Breast epithelium (tissue), 4 donors: ENCODE measurements at places on chromosomes 11 and 22. TPM values are rescaled to one million over a fixed set of nuclear protein-coding genes. Genes with fewer than 3 reads are reported as not detected.

- no peak for DNase-seq
Measured at GRCh38 chr11:16596231-16596630, 142.2 kb upstream of the C11orf58 start.

GRCh38 chr11:126257764-126258163 lies 10.9 kb downstream of the SRPRA start:
- no peak for DNase-seq

DNA sequence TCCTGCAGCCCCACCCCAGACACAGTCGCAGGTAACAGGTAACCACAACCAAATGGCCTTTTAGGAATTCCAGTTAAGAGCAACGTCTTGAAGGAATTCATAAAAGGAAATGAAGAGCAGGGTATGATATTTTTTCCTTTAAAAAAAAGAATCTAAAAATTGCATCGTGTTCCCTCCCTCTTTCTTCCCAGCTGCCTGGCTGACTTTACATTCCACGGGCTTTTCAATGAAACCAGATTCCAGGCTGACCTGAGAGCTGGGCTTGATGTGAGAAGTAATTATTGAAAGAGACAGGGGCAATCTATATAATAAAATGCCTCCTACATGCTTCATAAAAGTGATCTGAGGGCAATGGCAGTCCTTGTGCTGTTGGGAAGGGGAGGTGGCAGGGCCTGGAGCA lies 57.3 kb upstream of the EIF3D start:
- DNase-seq = no peak

DNA sequence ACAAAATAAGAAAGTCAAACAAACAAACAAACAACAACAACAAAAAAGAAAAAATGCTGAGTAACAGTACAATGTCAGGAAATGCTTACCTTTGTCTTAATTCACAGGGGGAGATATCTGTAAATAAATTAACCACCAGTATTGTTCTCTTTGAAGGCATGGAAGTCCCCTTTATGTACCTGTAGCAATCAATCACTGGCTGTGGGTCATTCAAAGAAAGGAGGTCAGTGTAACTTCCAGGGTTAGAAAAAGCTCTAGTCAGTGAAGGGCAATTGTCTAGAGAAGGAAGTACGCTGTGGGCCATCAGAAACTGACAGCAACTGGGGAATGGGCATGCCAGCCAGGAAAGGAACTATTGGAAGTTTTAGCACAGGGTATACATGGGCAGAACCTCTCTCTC lies 121.5 kb upstream of the LUZP2 start:
- DNase-seq = no peak

Gene GGTLC3
- total RNA-seq = not detected

GRCh38 chr11:82733444-82734119 lies at the start of gene FAM181B:
FAM181B (minus strand) TSS chr11:82733864; CDS start chr11:82733729, 135 bp downstream.
- DNase-seq = no peak

Gene TMEM151A
- 0.33 TPM for total RNA-seq

GRCh38 chr22:49269371-49269770 lies 558.3 kb downstream of the BRD1 start:
- no peak for DNase-seq

Gene TESMIN
- total RNA-seq = 6.9 TPM

DNA sequence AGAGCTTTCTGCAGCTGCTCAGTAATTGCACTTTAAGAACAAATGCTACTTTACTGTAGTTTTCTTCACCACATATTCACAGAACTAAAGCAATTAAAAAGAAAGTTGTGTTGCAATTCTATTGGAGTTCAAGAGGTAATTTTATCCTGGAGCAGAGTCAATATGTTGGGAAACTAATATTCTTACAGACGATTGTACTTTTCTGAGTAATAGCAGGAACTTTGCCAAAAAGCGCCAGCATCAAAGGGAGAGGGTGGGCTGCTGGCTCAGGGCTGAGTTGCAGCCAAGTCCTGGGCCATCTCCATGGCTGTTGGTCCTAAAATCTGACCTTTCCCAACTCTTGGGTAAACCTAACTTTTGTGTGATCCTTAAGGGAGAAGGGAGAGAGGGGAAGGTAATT lies 73.6 kb upstream of the MYO18B start:
- no peak for DNase-seq

Gene CYP2D6
- total RNA-seq = 2.0 TPM

- DNase-seq = no peak
Measured at GRCh38 chr11:99513368-99513767, 492.6 kb downstream of the CNTN5 start.

GRCh38 chr22:38754751-38755154 lies 1.0 kb downstream of the SUN2 start:
- no peak for DNase-seq

GRCh38 chr11:6201481-6201880 lies 2.5 kb downstream of the OR52W1 start:
- no peak for DNase-seq

Gene IFITM10
- total RNA-seq = 1.4 TPM

- DNase-seq = no peak
Measured at GRCh38 chr11:97856666-97857065, 1164.1 kb upstream of the CNTN5 start.

- DNase-seq = no peak
Measured at GRCh38 chr11:57397394-57397990, 7.0 kb upstream of the PRG2 start.

- no peak for DNase-seq
Measured at GRCh38 chr11:119284344-119285157, 32.4 kb downstream of the MCAM start.

DNA sequence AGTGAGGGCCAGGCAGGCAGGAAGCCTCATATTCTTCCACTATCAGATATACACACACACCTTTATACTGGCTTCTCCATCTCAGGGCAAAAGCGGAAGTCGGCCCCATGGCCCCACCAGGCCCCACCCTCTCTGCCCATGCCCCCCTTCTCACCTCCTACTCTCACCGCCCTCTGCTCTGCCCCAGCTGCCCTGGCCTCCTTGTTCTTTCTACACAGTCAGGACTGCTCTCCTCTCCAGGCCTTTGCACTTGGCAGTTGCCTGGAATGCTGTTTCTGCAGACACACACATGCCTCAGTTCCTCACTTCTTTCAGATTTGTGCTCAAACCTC lies 25.3 kb downstream of the OTOG start:
- DNase-seq = no peak

- no peak for DNase-seq
Measured at GRCh38 chr11:73028611-73029010, 113.5 kb downstream of the FCHSD2 start.

DNA sequence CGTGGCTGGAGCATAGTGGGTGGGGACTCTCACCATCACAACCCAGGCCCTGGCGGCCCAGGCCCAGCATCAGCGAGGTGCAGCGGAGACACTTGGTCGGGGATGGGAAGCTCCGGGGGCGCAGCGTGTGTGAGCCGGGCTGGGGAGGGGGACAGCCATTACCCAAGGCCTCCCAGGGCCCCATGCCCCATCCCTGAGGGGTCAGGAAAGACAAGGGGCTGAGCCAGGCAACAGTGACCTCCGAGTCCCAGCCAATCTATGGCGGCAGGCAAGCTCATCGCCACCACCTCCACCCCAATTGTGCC lies 11.3 kb downstream of the CDC42BPG start:
- DNase-seq = no peak

Gene FGF19
- not detected for total RNA-seq

Gene USH1C
- not detected for total RNA-seq

DNA sequence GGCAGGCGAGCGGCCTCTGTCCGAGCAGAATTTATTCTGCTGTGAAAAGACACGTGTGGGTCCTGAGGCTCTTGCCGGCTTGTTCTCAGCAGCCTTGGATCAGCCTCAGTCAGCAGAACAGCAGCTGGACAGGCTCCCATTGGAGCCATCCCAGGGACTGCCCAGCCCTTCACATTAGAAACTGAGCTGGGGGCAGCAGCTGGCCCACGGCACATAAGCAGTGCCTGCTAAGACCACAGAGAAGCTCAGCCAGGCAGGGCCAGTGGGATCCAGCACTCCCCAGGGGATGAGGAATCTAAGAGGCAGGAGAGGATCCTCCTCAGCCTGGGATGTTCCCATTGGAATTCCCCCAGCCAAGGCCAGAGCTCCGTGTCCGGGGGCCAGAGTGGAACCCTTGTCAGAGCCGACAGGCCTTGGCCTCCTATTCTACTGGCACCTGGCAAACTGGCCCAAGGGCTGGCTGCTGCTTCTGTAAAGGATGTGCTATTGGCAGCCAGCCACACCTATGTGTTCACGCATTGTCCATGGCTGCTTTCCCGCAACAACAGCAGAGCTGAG lies 18.2 kb downstream of the RTN4R start:
- peak; percentile 33 for DNase-seq

DNA sequence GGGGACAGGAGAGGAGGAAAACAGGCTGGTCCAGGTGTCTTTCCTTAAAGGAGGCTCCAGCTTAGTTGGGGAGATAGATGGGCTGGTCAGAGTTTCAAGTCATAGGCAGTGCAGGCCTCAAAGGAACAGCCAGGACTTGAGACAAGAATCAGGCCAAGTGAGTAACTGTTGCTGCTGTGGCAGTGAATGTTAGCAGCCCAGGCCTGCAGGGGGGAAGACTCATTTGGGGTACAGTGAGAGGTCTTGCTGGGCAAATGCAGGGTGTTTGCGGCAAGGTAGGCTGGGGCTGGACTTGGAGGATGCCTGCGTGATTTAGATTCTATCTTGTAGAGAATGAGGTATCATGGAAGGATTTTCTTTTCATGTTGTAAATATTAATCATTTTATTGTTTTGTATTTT lies 24.1 kb downstream of the PTPRJ start:
- no peak for DNase-seq

Gene GLB1L3
- 1.6 TPM for total RNA-seq

Gene MYO18B
- 0.16 TPM for total RNA-seq

GRCh38 chr11:94533696-94534630 lies 9.8 kb upstream of the FUT4 start:
- no peak for DNase-seq

DNA sequence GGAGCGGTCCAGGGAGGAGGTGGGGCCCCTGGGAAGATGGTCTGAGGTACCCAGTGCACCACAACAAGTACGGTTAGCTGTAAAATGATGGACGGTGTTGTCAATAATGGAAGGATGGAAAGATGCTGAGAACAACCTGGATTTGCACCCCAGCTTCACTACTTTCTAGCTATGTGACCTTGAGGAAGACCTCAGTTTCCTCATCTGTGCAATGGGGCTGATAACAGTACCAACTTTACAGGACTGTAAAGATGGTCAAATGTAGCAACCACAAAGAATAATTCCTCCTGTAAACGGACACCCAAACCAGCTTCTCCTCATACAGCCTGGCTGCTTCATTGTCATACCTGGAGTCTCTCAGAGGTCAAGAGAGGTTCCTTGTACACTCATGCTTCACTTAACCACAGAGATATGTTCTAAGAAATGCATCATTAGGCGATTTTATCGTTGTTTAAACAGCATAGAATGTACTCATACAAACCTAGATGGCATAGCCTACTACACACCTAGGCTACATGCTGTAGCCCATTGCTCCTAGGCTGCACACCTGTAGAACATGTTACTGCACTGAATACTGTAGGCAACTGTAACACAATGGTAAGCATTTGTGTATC lies 65.5 kb upstream of the LMO2 start:
- DNase-seq = no peak

Gene OR51E1
- total RNA-seq = 0.33 TPM

DNA sequence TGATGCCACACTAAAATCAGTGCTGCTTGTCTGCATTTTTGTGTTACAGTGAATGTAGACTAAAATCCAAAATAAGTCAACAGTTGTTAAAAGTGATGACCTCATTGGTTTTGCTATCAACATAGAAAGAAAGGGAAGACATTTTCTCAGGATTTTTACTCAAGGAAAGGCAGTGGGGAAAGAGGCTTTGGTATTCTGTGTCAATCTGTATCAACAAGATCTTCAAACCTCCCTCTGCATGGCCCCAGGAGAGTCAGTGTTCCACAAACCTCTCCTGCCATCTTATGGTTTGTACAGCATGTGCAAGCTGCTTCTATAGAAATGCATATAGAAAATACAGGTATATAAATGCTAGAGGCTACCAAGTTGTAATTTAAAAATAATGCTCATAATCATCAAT lies 13.8 kb upstream of the OR51M1 start:
- no peak for DNase-seq

DNA sequence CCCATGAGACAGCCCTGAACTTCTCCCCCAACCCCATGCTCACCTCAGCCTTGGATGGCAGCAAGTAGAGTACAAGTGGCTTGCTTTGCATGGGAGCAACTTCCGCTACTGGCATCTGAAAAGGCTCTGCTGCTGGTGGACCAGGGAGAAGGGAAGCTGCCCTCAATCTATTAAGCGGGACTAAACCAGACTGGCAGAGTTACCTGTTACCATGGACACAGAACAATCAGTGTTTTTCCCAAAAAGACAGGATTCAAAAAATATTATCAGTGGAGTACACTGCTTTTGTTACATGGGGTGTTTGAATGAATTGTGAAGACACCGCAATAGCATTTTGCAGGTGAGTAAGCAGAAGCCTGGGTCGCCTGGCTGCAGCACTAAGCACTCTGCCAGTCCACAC lies 631.4 kb upstream of the B3GAT1 start:
- DNase-seq = no peak

GRCh38 chr22:46355369-46355995 lies 20.0 kb downstream of the TRMU start:
- peak; percentile 81 for DNase-seq

Gene ANO9
- total RNA-seq = 14.2 TPM

DNA sequence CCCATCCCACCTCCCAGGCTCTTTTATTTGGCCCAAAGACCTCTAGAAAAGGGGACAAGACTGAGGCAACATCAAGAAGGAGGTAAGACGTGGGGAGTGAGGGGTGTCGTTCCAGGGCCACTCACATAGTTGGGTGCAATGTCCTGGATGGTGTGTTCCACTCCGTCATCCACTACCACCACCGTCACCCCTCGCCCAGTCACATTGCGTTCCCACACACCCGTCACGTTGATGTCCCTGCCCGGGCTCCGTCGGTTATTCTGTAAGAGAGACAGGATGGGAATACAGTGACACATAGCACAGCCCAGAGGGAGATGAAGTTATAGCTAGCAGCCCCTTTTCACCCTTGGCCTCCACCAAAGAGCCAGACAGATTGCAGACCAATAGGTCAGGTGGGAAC lies 3.8 kb downstream of the PCSK7 start:
- no peak for DNase-seq

DNA sequence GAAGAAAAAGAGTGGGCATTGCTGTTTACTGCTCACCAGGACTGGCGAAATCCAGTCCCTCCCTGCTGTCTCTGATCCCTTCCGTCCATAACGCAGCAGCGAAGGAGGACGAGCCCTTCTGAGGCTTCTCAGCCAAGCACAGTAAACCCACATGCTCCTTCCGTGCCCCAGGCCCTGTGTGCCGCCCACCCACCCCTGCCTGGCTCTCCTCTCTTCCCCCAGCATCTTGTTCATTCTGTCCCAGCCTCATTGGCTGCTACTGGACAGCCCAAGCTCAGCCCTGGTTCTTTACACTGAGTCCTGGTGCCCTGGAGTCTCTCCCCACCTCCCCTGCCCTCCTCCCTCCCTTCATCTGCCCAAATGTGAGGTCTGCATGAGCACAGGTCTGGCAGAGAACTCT lies 559.7 kb downstream of the BRD1 start:
- DNase-seq = no peak

GRCh38 chr11:94885133-94885532 lies 88.2 kb downstream of the CWC15 start:
- no peak for DNase-seq
